ENCODE measurements at places on chromosomes 5 and 9. TPM values are rescaled to one million over a fixed set of nuclear protein-coding genes. Genes with fewer than 3 reads are reported as not detected.
A peak's percentile ranks its signal among the peaks of the same experiment; 100 is the strongest.

The SPINK5 gene
- total RNA-seq = not detected

- DNase-seq = no peak
These were observed 265.3 kb downstream of the DOCK8 start for GRCh38 chr9:479971-480350.

GRCh38 chr5:107157809-107158208, 512.9 kb downstream of the EFNA5 start:
- DNase-seq = no peak

DNA sequence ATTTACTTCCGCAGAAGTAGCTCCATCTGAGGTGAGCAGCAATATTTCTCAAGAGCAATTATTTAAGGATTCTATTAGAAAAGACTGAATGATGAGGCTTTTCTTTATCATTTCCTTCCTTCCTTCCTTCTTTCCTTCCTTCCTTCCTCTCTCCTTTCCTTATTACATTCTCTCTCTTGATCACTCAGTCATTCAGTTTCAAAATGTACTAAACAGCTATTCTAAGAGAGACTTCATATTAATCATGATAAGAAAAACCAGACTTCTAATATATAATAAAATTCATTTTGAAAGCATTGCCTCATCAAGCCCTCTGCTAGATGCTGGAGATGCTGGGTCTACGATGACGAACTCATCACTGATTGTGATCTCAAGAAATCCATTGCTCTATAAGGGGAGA, 30.4 kb upstream of the PAPPA start:
- no peak for DNase-seq

- peak; percentile 55 for DNase-seq
These were observed 14.0 kb upstream of the JAK2 start for GRCh38 chr9:4970970-4971641.

DNA sequence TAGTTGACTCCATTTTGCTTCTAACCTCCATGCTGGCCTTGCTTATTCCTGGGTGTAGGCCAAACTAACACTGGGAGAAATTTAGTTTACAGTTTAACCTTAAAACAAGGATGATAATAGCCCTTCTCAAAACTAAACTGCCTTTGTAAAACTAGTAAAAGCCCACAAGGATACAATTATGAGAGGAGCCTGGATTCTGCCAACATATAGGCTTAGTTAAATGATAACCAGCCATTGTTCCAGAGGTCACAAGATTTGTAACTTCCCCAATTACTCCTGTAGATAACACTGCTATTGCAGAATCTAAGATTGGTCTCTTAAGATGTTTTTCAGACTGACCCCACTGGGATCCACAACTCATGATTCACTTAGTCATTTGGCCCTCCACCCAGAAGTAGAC, 2300.3 kb upstream of the C9orf72 start:
- no peak for DNase-seq

DNA sequence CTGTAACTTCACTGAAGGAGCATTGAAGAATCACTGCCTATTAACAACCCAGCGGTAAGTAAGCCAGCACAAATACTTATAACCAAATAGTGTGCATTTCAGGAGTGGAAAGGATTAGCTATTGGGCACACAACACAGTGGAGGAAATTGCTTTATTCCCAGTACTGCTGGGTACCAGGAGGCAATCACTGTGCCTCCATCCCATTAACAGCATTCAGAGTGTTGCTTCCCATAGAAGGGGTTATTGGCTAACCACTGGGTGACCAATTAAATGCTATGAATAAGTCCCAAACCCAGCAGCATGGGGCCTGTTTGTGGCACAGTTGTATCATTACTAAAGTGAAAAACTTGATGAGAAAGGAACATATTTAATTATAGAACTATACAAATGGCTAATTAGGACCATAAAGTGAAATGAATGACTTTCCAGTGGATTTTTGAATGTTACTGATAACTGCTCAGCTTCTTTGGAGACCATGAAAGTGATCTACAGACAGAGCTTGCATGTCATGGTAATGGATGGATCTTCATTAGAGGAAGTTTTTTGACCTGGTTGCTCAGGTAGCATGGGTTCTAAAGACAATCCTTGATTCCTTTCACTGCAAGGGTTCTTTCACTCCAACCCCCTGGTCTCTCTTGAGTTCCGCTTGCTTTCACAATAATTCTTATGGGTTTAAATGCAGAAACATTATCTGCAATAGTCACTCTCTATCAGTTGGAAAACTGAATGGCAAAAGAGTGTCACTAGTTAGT, 413.3 kb upstream of the RORB start:
- no peak for DNase-seq
